ENCODE measurements at places on chromosomes 5 and 9.

GRCh38 chr9:127983847-127984289 lies 3.1 kb upstream of the EEIG1 start:
- DNase-seq = no peak

GRCh38 chr5:145902421-145902820 lies 29.6 kb upstream of the GRXCR2 start:
- DNase-seq = no peak

DNA sequence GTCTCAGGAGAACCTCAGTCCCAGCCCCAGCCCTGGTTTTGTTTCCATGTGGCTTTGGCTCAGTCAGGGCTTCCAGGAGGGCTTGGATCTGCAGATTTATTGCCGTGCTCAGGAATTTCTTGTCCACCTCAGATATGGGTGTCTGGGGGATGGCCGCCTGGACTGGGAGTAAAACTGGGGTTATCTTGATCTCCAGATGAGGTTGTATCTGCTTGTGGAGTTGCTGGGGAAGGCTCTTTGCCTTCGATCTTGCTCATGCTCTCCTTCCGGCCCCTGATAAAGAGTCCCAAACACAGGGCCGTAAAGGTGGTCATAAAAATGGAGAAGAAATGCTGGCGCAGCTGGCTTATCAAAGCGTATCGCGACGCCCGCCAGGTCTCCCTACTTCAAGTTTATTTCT lies 17.8 kb upstream of the PITX1 start:
- DNase-seq = no peak

DNA sequence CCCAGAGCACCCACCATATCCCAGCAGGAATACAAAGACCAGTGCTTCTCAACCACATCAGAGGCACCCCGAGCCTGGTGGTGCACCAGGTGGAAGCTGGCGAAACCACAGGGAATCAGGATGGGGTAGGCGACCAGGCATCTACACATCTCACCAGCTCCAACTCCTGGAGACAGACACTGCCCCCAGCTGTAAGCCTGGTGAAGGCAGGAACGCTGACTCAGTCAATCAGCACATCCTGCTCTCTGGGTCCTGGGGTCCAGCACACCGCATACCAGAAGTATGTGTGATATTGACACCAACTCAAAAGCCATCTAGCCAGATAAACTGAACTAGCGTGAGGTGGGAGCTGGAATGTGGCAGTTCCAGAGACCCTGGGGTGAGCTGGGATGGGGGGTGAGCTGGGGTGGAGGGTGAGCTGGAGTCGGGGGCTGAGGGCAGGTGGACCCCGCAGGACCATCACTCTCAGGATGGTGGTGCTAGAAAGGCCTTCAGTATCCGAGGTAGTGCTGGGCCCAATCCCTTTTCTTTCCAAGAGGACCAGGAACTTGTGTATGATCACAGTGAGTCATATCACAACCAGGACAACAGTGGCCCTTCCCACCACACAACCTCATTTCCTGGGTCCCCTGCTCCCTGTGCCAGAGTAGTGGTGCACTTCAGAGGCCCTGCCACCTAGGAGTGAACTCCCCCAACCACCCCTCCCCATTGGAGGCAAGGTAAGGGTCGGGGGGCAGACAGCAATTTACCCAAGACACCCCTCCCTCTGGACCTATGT lies 2.5 kb downstream of the DBN1 start:
- no peak for DNase-seq

DNA sequence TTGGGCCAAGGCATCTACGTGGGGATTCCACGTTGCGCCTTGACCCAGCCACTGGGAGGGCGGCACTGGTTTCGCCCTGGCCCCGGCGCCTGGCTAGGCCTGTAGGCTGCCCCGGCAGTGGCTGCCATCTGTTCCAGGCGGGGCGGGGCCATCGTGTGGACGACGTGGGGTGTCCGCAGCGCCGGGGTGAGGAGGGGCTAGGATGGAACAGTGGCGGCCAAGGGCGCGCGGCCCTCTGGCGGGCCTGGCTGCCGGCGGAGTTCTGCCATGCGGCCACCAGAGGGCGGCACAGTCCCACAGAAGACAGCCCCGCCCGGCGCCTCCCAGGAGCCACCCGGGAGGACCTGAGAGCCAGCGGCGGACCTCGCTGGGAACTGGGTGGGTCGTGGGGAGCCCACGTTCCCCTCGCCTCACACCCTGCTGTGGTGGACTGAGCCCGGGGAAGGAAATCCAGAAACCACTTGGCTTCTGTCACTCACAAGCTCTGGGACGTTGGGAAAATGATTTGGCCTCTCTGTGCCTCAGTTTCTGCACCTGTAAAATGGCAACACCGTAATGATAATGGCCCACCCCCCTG lies 22.6 kb upstream of the RAPGEF1 start:
- DNase-seq = no peak

- DNase-seq = no peak
These were observed 422.7 kb upstream of the GRAMD2B start for GRCh38 chr5:126000507-126000906.

GRCh38 chr9:23702311-23702922 lies 123.6 kb downstream of the ELAVL2 start:
- DNase-seq = no peak

- DNase-seq = no peak
These were observed 12.7 kb upstream of the TRIM32 start for GRCh38 chr9:116674210-116674980.

DNA sequence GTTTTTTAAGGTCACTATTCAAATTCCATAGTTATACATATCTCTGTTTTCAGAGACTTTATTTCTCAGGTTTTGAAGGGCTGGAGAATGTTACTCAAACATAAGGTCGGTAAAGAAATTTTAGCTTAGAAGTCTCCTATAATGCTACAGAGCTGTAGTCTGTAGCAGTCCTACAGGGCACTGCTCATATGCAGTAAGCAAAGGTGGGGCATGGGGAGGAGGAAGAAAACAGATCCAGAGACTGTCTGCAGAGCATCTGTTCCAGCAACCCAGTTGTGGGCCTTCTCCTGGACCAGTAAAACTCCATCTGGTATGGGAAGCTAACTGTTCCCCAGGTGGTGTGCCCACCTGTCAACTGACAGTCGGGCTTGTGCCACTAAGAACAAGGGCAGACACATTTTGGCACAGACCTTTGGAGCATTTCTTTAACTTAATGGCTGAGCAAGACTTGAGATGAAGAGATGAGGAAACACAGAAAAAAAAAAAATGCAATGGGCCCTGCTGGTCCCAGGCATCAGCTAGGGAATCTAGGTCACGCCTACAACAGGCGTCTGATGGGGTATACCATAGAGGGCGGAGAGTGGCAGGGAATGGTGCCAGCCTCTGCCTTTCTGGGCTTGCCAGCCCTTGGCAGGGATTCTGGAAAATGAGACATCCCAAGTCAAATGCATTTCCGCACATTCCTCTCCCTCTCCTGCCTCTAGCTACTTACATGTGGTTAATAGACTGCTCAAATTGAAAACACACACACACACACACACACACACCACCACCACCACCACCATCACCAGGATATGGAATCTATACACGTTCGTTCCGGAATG lies 218.9 kb downstream of the ARL15 start:
- DNase-seq = no peak

GRCh38 chr5:10632110-10632761 lies 68.4 kb downstream of the ANKRD33B start:
- DNase-seq = no peak

DNA sequence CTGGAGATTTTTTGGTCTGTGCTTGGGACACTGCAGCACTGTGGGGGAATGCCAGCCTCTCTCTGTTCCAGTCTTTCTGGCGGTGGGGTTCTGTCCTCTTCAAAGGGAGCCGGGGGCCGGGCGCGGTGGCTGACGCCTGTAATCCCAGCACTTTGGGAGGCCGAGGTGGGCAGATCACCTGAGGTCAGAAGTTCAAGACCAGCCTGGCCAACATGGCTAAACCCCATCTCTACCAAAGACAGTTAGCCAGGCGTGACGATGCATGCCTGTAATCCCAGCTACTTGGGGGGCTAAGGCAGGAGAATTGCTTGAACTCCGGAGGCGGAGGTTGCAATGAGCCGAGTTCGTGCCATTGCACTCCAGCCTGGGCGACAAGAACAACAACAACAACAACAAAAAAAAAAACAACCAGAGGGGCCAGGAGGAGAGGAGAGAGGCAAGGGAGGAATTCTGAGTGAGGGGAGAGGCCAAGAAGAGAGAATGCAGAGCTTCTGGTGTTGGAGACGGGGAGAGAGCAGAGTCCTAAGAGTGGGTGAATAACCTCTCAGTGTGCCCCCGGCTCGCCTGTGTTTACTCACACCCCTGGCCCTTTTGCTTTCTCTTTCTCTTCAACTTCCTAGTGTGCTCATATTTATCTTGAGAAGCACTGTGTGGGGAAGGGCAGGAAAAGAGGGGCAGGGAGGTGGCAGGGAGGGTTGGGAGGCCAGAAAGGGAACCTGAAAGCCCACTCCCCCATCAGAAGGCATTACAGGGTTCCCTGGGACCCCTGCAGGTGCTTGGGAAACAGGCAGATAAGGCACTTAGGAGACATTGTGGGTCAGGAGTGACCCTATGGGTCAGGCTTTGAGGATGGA lies 3.2 kb upstream of the SET start:
- DNase-seq = no peak

DNA sequence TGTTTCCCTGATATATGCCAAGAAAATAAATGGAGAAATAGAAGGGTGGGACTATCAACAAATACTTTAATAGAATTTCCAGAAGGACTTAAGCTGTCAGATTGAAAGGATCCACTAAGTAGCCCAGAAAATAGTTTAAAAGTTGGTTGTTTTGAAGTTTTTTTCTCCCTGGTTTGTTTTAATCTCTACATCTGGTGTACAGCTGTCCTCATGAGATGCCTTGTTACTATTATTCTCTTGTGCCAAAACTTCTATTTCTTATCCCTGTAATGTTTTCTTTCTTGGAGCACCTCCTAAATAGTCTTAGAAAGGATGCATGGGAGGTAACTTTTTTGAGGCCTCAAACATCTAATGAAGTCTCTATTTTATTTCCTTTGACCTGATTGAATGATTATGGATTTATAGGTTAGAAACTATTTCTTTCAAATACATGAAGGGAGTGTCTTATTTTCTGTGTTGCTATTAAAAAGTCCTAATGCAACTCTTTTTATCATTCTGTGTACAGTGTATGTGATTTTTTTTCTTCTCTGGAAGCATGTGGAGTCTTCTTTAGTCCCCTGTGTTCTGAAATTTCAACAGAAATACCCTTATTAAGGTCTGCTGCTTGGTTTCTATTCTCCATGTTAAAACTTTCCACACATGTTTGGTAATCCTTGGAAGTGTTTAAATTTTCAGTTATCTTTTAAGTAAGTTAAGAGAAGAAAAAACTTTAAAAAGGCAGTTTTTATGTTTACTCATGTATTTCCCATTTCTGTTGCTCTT lies 140.0 kb upstream of the CDKN2B start:
- DNase-seq = no peak

- no peak for DNase-seq
These were observed 271.3 kb downstream of the KIAA0825 start for GRCh38 chr5:94347130-94347529.
